ENCODE measurements at places on chromosomes 2 and 18.

- DNase-seq: no peak
Measured at GRCh38 chr2:86781363-86781762, 9.3 kb downstream of the CD8A start.

DNA sequence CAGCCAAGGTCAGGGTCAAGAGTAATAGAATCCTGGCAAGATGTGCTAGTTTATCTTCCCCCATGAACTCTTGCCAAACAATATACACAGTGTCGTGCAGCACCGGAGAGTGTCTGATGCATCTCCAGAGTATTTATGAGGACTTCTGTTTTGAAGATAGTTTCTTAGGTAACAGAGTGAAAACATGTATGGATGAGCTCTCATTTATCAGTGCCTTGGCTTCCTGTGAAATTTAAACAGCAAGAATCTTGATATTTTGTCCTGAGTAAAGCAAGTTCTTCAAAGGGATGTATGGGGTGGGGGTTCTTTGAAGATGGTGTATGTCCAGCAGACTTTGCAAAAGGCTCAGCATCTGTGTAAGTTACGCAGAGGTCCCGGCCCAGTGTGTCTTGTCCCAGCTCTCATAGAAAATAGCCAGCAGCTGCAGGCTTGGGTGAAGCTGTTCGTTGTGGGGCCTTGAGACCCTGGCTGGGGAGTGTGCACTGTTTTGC, 361.0 kb upstream of the NT5C1B start:
- no peak for DNase-seq

DNA sequence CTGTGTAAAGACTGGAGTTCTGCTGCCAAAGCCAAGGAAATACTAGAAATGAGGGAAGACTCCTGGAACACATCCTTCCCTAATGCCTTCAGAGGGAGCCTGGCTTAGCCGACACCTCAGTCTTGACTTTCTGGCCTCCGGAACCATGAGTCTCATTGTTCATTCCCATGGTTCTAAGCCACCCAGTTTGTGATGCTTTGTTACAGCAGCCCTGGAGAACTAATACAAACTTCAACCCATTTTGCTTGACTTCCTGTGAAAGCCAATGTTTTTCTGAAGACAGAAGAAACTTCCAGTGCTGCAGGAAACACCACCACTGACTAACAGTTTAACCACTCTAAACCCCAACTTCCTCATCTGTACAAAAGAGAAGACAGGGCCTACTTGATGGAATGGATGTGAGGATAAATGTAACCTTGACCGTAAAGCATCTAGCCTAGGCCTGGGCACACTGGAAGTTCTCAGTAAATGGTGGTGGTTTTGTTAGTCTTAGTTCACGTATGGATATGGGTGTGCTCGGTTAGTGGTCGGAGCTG, 85.9 kb upstream of the RFX8 start:
- no peak for DNase-seq

DNA sequence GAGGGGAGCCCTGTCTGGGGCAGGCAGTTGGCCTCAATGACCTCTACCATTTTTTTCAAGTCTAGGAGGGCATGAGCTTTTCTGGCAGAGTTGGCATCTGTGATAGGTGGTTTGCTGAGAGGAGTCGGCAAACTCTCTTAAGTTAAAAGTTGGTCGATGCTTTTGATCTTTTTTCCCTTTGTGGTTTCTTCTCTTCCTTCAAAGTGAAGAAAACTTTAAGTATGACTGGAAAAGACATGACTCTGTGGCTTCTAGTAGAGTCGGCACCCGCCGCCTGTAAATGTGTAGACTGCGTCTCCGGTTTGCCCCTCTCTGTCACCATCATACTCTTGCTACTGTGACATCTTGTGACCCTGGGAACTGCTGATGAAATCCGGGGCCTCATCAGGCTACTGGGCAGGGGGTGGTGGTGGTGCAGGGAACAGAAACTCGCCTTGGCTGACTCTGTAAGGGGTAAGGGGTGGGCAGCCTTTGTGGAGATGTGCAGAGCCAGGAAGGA, 21.1 kb downstream of the INPP5D start:
- DNase-seq: no peak

DNA sequence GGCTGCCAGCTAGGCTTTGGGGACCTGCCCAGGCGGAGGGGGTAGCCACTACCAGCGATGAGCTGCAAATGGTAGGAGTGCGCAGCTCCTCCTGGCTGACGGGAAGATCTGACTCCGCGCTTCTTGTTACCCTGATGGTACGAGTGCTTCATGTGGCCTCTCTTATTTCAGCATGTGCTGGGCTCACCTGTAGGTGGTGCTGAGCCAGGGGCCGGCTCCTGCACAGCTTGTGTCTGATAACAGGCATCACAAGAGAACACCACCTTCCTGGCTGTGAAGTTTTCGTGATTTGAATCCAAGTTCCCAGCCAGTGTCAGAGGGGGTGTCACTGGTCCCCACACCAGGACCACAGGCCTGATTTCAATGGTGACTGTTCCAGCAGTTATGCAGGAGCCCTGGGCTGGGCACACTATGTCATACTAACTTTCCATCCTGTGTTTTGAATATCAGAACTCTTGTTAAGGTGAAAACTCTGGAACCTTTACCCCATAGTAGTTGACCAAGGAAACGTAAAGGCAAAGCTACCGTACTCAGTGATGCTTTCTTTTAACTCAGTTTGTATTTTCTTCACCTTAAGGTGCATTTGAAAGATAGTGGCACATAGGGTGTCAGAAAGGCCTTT, 28.0 kb downstream of the APCDD1 start:
- DNase-seq: no peak

DNA sequence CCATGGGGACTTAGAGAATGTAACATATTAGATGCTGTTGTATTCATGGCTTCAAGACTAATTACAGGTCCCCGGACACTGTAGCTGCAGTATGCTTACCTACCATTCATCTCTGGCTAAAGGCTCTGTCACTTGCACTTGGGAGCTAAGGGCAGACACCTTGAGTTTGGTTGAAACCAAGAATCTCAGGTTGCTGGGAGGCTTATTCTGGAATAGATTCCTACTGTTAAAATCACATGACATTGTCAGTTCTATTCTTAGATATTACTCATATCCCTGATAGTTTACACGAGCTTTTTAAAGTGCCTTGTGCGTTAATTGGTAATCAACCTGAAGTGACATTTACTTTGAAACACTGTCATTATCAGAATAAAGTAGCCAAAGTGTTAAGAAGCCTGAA, 73.0 kb upstream of the EPB41L5 start:
- no peak for DNase-seq

- no peak for DNase-seq
Measured at GRCh38 chr2:195733831-195734230, 76.8 kb downstream of the SLC39A10 start.

GRCh38 chr2:24423095-24423494, 62.8 kb upstream of the ITSN2 start:
- DNase-seq: no peak

GRCh38 chr2:177147093-177147694, 65.4 kb upstream of the HNRNPA3 start:
- no peak for DNase-seq
